Activated CD4-positive, alpha-beta T cell treated with anti-CD3 and anti-CD28 coated beads for 24 hours (primary cell): ENCODE measurements at places on chromosomes 4 and X.

DNA sequence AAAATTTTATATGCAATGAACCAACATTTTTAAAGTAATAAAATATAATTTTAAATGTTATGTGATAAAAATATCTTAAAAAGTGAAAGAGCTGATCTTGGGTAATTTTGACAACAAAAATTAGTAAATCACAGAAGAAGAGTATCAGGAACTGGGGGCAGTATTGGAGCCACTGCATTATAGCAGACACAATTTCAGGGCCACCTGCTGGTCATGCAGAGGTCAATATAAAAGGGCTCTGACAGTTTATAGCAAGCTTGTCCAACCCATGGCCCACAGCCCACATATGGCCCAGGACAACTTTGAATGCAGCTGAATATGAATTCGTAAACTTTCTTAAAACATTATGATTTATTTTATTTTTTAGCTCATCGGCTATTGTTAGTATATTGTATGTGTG lies 13.0 kb upstream of the LEF1 start:
- DNase-seq = no peak

GRCh38 chr4:70236125-70236524 lies 6.3 kb upstream of the CSN3 start:
- no peak for DNase-seq

DNA sequence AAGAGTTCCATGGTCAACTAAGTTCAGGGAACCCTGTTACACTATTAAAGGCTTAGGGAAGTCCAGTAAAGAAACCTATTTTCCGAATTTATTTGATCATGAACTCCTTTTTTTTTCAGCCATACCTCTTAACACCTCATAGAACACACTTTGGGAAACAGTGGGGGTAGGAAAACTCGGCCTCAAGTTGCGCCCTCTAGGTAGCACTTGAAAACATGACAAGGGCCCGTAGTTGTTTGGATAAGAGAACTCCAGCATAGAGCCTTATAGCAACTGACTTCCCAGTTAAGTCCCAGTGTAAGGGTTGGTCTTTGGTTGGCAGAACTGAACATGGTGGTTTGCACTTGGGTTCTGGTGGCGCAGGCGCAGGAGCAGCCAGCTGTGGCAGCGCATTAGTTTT lies 14.4 kb downstream of the OGT start:
- DNase-seq = no peak

GRCh38 chr4:23779839-23780238 lies 110.0 kb downstream of the PPARGC1A start:
- no peak for DNase-seq

GRCh38 chr4:38101563-38101962 lies 141.4 kb downstream of the PTTG2 start:
- no peak for DNase-seq

DNA sequence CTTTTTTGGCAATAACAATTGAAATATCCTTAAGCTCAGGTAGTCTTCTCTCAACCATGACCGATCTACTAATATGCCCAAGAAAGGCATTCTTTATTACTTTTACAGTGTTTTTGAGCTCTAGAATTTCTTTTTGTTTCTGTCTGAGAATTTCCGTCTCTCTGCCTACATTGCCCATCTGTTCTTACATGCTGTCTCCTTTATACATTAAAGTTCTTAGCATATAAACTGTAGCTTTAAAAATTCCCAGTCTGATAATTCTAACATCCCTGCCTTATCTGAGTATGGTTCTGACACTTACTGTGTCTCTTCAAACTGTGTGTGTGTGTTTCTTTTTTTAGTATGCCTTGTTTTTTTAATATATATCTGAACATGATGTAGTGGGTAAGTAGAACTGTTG lies 658.1 kb downstream of the GRID2 start:
- DNase-seq = no peak

- DNase-seq = no peak
Measured at GRCh38 chr4:144955104-144955503, 142.9 kb downstream of the ANAPC10 start.

- no peak for DNase-seq
Measured at GRCh38 chr4:38161208-38162113, 201.3 kb downstream of the PTTG2 start.

- no peak for DNase-seq
Measured at GRCh38 chr4:27702730-27703431, 842.2 kb downstream of the STIM2 start.

DNA sequence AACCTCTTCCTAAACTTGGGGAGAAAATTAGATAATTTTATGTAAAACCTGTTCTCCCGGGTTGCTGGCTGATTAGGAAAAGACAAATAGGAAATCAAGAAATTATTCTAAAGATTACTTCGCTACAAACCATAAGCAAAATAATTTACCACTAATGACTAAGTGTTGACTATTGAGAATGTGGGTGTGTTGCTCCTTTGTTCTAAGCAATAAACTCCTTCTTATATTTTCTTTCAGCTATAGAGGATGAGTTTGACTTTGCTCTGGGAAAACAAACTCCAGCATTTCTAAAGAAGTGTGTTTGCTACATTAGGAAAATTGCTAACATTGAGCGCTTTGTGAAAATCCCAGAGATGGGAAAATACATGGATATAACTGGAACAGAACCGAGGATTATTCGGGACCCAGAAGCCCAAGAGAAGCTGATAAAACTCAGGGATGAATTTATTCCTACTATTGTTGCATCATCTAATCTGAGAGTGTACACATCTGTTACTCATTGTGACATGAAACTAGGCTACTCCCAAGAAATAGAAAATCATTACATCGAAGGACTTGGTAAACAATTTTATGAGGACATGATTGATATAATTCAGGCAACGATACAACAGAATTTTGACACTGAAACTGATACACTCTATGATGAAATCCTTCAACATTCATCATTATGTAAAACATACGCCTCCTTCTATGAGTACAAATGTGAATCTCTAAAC lies 194.2 kb downstream of the NWD2 start:
- DNase-seq = no peak

DNA sequence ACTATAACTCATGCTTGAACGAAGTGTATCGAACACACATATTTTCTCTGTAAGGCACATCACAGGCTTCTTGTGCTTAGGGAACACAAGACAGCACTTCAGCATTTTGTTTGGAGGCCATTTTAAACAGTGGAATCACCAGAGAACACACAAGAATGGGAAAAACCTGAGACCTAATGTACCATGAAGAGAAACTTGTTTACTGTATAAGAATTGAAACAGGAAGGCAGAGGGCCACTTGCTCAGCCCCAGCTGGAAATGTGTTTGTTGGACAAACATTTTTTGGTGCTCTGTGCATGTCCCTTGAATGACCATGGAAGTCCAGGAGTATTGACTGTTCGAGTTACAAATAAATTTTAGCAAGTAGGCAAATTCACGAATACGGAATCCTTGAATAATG lies 47.5 kb downstream of the RAPGEF2 start:
- no peak for DNase-seq

DNA sequence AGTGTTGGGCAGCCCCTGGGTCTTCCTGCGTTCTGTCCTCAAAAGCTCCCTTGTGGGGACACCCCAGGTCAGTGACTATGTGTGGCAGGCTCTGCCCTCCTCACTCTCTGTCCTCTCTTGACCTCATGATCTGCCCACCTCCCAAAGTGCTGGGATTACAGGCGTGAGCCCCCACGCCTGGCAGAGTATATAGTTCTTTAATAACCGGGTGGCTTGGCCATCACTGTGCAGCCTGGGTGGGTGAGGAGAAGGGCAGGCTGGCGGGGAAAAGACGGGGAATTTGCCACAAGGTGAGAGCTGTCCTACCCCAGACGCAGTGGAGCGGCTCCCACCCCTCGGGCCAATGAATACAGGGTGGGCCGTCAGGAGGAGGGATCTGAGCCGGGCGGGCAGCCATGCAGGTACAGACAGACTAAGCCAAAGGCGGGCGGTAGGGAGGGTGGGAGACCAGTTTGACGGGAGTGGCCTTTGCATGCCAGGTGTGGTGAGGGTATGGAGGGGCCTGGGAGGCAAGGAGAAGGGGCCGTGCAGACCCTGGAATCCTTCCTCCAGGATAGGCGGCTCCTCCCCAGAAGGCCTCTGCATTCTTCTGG lies 2.5 kb downstream of the SH3BP2 start:
- DNase-seq = no peak

GRCh38 chrX:28188526-28188925 lies 207.3 kb upstream of the DCAF8L1 start:
- DNase-seq = no peak

DNA sequence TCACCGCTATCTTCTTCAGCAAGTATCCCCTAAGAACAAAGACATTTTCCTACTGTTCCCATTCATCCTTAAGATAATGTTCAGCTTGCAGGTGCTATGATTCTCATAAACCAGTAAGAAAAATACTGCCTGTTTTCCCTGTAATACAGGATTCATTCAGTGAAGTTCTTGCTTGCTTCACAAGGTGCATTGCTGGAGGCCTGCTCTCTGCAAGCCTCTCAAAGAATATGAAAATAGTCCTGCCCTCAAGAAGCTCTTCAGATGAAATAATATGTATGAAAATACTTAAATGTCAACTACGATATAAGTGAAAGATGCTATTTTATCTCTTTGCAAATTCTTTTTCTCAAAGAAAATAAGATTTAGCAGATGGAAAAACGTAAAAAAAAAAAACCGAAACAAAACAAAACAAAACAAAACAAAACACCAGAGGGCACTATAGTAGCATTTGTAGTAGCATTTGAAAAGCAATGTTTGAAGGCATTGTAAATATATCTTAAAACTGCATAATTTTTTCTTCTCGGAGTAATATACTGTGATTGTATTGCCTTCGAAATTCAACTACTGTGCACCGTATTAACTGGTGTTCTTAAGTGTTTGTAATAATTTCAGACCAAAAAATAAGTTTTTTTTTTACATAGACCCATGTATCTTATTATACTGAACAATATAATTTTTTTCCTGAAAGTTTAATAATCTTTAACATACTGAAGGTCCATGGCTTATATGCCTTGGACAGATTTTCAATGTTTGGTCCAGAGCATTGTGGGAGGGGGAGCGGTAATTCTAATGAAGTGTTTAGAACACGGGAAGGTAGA lies 26.0 kb downstream of the ADH4 start:
- no peak for DNase-seq

DNA sequence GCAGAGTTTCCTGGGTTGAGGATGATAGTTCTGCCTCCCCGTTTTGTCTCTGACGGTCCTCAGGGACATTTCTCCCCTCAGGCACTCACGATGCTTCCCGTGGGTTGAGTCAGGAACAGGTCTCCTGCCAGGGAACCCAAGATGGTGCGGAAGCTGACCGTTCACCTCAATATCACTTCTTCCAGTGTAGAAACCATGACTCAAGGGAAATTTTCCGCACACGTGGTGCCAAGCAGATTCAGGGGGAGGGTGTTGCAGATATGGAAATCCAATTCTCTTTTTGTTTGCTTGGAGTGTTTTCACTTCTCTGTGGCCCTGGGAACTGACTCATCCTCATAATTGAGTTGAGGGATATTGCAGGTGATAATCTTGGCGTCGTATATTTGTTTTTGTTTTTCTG lies 46.7 kb downstream of the CXorf49B start:
- DNase-seq = no peak

DNA sequence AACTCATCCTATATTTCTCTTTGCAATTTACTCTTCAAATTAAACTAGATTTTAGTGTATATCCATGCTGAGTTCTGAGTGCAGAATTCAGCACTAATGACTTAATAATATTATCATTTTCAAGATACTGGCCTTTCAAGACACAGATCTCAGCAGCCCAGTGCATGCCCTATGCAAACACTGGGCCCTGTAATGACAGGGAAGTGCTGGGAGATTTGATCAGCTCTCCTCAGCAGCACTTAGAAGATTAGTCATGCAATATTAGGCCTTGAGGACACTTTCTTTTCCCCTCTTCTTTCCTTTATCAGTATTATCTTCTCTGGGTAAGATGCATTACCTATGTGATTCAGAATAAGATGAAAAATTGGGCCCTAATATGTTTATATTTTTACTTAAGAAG lies 207.1 kb downstream of the PPP3CA start:
- DNase-seq = no peak

GRCh38 chr4:150746156-150746555 lies 164.2 kb downstream of the MAB21L2 start:
- no peak for DNase-seq

- DNase-seq = no peak
Measured at GRCh38 chrX:103063191-103063845, 653 bp downstream of the BEX1 start.
